ENCODE measurements at places on chromosomes 12 and 14. TPM values are rescaled to one million over a fixed set of nuclear protein-coding genes. Genes with fewer than 3 reads are reported as not detected.

KIF5A gene
- total RNA-seq: 0.45 TPM

CFAP54 gene
- total RNA-seq: 0.34 TPM

KERA gene
- total RNA-seq: not detected

KRT84 gene
- not detected for total RNA-seq

AHNAK2 gene
- 10.9 TPM for total RNA-seq

SPRYD4 gene
- 1.3 TPM for total RNA-seq

FOXN4 gene
- not detected for total RNA-seq

ACVRL1 gene
- 11.3 TPM for total RNA-seq

CEBPE gene
- not detected for total RNA-seq

SLC24A4 gene
- not detected for total RNA-seq

TEDC1 gene
- 16.3 TPM for total RNA-seq

ADAM21 gene
- total RNA-seq: under 0.01 TPM

CALM1 gene
- 230 TPM for total RNA-seq

TCL1B gene
- total RNA-seq: not detected

DHRS2 gene
- not detected for total RNA-seq

CALCOCO1 gene
- 40.6 TPM for total RNA-seq

CABP1 gene
- total RNA-seq: not detected

C12orf60 gene
- total RNA-seq: 1.3 TPM

ALG10 gene
- 7.9 TPM for total RNA-seq

HRK gene
- total RNA-seq: not detected

HOXC11 gene
- total RNA-seq: not detected

RASSF8 gene
- total RNA-seq: 12.9 TPM

CCDC196 gene
- not detected for total RNA-seq

SPIC gene
- not detected for total RNA-seq

TMEM30B gene
- total RNA-seq: 2.7 TPM

NKX2-1 gene
- not detected for total RNA-seq

PTPRO gene
- total RNA-seq: 0.15 TPM

NKX2-8 gene
- total RNA-seq: not detected

RFLNA gene
- total RNA-seq: 0.34 TPM

RIPK3 gene
- total RNA-seq: 0.84 TPM

SPX gene
- 1.2 TPM for total RNA-seq

FSCB gene
- not detected for total RNA-seq

NYNRIN gene
- 9.6 TPM for total RNA-seq

BAZ2A gene
- 27.7 TPM for total RNA-seq

JPH4 gene
- total RNA-seq: not detected

USP15 gene
- 20.3 TPM for total RNA-seq

NXPH4 gene
- 1.5 TPM for total RNA-seq

SLC5A8 gene
- not detected for total RNA-seq

HOXC10 gene
- not detected for total RNA-seq

FBXO21 gene
- total RNA-seq: 45.1 TPM

SLC2A14 gene
- not detected for total RNA-seq

OR4K17 gene
- not detected for total RNA-seq

RNASE3 gene
- not detected for total RNA-seq

FITM1 gene
- total RNA-seq: not detected

SERPINA6 gene
- total RNA-seq: not detected

AVPR1A gene
- not detected for total RNA-seq

OTOGL gene
- 0.17 TPM for total RNA-seq

TMEM132D gene
- not detected for total RNA-seq

PTPN21 gene
- 5.5 TPM for total RNA-seq

PTPRB gene
- total RNA-seq: under 0.01 TPM

GPD1 gene
- under 0.01 TPM for total RNA-seq

DNAH10 gene
- under 0.01 TPM for total RNA-seq

MIS18BP1 gene
- total RNA-seq: 29.4 TPM

KRT83 gene
- total RNA-seq: not detected

MIP gene
- total RNA-seq: not detected
